ENCODE measurements at places on chromosomes 7 and 10.

GRCh38 chr7:1461646-1462375 is 2.5 kb upstream of the MICALL2 start:
- no peak for DNase-seq

- no peak for DNase-seq
These were observed 112.3 kb downstream of the VWC2 start for GRCh38 chr7:49885593-49886285.

- no peak for DNase-seq
These were observed 40.7 kb upstream of the GJD4 start for GRCh38 chr10:35564341-35564968.

DNA sequence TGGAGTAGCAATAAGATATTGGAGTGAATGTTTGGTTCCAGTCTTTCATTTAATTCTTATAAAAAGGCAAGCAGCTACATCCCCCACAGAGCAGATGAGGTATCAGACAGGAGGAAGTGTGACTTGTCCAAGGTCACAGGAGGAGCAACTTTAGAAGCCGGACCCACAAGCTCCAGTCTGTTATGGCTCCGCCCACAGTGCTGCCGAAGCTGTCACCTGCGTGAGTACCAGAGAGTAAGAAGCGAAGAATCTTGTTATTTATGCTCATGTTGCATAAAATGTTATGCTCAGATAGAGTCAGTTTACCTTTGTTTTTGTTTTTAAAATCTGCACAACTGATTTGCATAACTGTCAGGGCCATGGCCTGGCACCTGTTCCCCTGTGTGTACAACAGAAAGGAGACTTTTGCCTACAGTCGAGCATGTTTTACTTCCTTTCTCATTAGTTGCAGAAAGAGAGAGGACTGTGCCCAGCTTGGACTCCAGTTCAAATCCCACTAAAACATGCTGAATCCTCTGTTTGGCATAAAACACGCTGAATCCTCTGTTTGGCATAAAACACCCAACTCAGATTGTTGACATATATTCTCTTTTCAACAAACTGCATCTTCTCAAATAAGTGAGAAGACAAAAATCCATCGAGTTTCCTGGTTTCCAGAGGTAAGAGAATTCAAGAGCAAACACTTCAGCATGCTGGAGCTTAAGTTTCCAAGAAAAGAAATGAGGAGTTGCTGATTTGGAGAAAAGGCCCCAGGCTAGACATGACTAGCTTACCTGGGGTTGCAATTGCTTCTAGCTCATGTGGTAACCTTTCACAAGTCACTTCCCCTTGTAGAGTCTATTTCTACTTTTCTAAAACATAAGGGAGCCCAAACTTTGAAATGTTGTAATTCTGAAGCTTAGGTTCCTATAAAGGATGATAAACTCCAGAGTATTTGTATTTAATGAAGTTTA is 409.8 kb upstream of the ZMIZ1 start:
- DNase-seq, result no peak

- DNase-seq, result no peak
These were observed 534.3 kb downstream of the GRM8 start for GRCh38 chr7:126718419-126718818.

- no peak for DNase-seq
These were observed 2.0 kb downstream of the FBH1 start for GRCh38 chr10:5892007-5892406.

GRCh38 chr10:120979435-120980278 is 128.5 kb downstream of the WDR11 start:
- no peak for DNase-seq

- no peak for DNase-seq
These were observed 40.5 kb downstream of the ANLN start for GRCh38 chr7:36430186-36430585.

- no peak for DNase-seq
These were observed 102.9 kb upstream of the FAM20C start for GRCh38 chr7:89232-90019.

DNA sequence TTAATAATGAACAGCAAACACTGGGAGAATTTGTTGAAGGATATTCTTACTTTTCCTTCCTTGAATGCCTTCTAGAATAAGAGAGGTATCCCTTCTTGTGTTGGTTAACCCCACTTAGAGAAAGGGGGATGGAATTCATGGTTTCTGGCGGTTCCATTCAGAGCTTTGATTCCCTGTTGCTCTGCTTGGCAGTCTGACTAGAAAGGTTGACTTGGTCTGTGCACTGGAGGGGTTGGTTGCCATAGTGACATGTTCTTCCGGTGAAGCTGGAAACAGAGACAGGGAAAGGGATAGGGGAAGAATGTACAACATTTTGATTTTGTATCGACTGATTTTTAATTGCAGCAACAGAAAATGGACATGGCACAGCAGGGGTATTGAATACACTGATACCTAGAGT is 2.5 kb downstream of the TMEM178B start:
- DNase-seq, result no peak

DNA sequence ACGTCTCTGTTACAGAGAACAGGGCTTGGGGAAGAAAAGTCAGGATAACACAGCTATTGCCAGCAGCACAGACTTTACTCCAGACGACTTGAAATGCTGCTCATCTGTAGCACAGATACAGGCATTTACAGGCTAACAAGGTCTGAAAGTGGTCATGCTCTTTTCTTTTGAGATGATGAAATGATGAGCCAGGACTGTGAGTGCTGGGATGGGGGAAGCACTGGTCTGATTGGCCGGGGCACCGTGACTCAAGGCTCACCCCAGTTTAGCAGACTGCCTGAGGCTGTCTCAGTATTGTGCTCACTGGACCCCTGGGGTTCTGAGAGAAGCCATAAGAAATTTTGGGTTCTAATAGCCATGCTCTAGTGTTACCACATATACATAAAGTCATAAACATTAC is 12.4 kb downstream of the SMKR1 start:
- no peak for DNase-seq

GRCh38 chr7:151077705-151078232 is 2.8 kb downstream of the FASTK start:
- no peak for DNase-seq

GRCh38 chr7:94591176-94591575 is 64.8 kb downstream of the SGCE start:
- DNase-seq, result no peak

DNA sequence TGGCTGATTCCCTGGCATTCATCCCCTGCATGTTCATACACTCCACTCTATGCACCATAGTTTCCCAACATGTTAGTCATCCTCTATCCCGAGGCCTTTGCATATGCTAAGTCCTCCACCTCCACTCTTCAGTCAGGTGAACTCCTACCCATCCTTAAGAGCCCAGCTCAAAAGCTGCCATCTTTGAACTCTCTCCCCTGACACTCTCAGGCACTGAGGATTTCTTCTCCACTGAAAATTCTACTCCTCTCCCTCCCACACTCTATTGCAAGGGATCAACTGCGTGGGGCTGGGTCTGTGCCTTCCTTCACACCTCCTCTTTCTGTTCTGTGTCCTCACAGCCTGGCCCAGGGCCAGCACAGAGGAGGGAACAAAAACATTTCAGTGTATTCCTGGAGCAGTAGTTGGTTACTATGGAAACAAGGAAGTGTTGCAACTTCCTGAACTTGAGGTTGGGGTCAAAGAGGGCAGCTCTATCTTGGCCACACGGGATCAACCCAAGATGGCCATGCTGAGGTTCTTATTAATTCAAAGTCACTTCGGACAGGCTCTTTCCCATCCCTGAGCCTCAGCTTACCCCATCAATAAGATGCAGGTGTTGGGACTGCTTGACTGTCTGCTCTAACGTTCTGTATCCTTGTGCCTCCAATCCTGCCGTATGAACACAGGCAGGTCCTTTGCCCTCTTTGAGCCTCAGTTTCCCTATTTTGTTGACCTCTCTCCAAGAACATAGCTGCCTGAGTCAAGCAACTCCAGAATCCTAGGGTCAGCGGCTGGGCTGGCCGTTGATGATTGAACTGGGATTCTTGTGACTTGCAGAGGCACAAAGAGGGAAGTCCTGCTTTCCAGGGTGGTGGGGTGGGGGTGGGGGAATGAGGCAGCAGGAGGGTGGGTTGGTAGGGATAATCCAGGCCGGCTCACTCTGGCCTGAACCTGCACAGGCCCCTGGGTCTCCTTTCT is 15.5 kb downstream of the ZMIZ1 start:
- DNase-seq, result no peak

DNA sequence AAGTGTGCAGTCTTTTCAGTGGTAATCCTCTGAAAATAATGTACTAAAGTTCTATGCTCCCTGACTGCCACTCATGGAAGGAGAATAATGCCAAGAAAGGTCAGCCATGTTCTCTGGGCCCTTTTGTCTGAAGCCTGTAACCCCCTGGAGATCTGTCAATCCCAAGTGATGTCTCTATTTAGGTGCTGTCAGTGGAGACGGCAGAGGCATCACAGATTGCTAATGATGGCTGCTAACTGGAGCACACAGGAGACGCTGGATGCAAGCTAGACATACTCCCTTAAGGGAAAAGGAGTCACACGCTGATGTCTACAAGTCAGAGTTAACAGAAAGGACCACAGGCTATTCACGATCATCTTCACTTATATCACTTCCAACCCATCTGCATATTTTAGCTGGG is 118.8 kb downstream of the RSU1 start:
- DNase-seq, result no peak

DNA sequence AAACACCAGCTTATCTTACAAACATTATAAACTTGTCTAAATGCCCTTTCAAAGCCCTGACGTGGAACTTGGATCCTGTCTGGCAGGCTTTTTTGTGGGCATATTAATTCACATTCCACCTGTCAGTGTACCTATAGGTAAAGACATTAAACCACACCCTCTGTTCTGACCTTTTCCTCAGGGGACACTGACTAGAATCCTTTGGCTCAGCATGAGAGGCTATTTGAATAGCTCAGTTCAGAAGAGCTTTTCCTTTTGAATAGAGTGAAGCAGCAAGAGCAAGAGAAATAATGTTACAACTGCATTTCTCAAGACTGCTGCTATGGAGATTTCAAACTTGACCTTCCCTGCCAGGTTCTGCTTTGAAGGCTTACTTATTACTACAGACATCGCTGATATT is 76.9 kb downstream of the CYP51A1 start:
- DNase-seq, result no peak

All from stimulated activated CD8-positive, alpha-beta memory T cell treated with anti-CD3 and anti-CD28 coated beads, Interleukin-2, amount 100 ng/mL, for 1 hour (primary cell).